HEK293T (cell line): ENCODE measurements at places on chromosomes 12 and 14.

DNA sequence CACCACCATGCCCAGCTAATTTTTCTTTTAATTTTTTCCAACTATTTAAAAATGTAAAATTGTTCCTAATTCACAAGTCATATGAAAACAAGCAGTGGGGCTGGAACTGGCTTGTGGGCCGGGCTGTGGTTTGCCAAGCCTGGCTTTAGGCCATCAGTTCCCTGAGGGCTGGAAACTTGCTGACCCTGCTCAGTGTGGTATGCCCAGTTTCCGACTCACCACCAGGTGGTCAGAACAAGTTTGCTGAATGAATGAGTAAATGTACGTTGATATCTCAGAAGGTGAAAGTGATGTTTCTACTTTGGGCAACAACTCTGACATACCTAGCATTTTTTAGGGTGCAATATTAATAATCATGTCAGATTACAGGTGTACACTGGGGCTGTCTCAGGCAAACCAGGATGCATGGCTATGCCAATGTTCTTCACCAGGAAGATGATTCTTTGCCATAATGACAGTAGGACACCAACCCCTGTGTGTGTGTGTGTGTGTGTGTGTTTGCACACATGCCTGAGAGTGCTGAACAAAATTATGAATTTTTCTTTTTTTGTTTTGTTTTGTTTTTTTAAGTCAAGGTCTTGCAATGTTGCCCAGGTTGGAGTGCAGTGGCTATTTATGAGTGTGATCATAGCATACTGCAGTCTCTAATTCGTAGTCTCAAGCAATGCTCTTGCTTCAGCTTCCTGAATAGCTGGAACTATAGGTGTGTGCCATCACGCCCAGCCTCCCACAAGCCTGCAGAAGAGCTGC is 106.1 kb downstream of the PTPN11 start:
- peak; percentile 35 for DNase-seq

- DNase-seq, result no peak
Measured at GRCh38 chr12:91852634-91853033, 293.0 kb downstream of the BTG1 start.

- no peak for DNase-seq
Measured at GRCh38 chr12:53391724-53392123, 11.7 kb downstream of the SP1 start.

DNA sequence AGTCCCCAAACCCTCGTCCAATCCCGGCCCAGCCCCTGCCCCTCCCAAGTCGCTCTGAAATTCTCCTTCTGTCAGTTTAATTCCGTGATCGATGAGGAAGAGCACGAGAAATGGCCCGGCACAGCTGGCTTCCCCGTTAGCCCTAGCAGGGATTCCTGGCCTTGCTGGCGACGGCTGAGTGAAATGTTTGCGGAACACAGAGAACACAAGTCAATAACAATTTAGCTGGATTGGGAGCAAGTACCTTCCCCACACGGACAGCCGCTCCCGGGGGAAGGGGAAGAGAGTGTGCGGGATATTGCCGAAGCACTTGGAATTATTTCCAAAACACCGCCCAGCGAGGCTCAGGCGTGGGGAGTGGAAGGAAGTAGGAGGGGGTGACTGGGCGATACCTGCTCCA is 134.6 kb downstream of the RBM19 start:
- no peak for DNase-seq

DNA sequence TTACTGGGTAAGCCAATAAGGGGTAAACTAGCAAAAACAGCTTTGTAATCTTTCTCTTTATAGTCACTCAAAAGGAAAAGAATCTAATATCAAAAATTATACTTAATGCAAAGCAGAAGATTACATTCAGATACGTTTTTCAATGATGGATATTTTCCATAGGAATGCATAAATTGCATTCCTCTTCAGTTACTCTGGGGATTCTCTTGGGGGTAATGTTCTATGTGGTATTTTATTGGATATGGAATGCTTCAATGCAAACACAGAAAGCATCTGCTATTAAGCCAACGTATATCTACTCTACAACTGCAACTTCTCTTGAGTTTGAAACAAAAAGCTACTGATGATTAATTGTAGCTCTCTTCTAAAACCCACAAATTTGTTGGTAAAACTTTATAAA is 106.0 kb downstream of the SLC41A2 start:
- no peak for DNase-seq

- no peak for DNase-seq
Measured at GRCh38 chr12:110347767-110348166, 55.7 kb downstream of the ANAPC7 start.

DNA sequence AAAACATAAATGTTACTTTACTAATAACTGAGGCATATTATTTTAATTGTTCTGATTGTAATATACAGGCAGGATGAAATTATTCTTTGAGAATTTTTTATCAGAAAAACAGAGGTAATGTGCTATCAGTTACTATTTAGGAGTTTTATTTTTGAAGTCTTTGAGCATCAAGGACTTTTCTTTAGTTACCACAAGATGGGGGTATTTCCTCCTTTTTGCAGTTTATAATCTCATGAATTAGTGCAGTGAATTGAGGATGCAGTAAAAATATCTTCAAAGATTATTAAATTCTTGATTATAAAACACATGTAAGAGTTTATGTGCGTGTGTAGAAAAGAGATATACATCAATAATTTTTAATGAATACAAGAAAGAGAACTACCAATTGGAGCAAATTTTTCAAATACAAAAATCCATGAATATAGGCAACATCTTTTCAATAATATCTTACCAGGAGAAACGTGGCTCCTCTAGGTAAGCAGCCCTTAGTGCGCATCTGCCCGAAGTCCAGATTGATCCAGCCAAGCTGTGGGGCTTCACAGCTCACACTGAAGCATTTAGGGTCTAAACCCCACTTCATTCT is 71.6 kb downstream of the ERGIC2 start:
- DNase-seq, result no peak

DNA sequence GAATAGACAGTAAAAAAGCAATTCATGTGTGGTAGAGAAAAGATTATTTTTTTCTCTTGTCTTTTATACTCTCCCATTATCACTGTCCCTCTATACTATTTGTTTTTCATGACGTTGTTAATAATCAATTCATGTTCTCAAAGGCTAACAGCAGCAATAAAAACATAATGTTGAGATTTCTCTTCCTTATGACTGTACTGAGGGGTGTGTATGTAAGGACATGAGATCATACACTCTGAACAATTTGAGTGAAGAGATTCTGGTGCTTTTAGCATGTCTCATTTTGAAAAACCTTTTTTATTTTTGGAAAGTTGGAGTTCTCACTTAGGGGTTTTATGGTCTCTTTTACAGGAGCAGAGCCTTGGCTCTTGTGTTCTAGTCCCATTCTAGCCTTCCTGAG is 3.8 kb upstream of the TSPAN8 start:
- no peak for DNase-seq

DNA sequence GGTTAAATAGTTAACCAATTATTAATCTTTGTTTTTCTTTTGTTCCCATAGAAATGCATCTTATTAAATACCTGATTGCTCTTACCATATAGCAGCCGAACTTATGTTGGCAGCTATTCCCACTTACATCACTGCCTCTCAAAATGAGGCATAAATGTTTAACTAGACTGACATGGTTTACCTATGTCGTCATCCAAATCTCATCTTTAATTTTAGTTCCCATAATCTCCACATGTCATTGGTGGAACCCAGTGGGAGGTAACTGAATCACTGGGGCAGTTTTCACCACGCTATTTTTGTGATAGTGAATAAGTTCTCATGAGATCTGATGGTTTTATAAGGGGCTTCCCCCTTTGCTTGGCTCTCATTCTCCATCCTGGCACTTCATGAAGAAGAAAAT is 499.2 kb upstream of the ATP2B1 start:
- DNase-seq, result no peak

DNA sequence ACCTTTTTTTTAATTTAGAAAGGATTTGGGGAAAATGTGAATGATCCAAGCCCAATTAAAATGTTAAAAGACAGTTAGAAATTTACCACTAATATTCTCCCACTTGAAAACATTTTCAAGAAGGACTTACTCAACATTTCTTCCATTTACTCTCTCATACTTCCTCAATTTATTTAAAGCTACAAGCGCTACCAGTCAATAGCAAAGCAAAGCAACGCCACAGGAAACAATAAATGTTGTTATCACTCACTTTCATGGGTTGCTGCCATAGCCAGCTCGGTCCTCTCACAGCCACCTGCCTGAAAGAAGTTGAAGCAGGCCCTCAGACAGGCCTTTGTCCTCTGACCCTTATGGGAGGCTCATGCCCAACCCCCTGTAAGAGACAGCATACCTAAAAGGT is 6.0 kb upstream of the SOS2 start:
- no peak for DNase-seq

DNA sequence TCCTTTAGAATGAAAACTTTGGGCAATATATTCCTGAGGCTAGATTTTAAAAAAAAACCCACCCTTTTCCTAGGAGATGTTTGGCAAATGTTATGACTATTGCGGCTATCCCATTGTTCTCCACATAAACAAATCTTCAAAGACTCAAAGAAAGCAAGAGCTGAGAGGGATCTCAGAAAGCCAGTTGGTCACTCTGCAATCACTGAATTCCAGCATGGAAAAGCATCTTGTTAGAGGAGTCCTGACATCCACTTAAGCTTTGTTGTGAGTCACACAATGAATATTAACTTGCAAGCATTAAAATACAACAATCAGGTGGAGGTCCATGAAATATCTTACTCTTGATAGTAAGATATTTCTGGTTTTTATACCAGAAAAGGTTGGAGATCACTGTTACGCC is 11.0 kb upstream of the PTPRB start:
- no peak for DNase-seq
